Esophagus squamous epithelium (tissue), 5 donors: ENCODE measurements at places on chromosomes 2 and 18.

DNA sequence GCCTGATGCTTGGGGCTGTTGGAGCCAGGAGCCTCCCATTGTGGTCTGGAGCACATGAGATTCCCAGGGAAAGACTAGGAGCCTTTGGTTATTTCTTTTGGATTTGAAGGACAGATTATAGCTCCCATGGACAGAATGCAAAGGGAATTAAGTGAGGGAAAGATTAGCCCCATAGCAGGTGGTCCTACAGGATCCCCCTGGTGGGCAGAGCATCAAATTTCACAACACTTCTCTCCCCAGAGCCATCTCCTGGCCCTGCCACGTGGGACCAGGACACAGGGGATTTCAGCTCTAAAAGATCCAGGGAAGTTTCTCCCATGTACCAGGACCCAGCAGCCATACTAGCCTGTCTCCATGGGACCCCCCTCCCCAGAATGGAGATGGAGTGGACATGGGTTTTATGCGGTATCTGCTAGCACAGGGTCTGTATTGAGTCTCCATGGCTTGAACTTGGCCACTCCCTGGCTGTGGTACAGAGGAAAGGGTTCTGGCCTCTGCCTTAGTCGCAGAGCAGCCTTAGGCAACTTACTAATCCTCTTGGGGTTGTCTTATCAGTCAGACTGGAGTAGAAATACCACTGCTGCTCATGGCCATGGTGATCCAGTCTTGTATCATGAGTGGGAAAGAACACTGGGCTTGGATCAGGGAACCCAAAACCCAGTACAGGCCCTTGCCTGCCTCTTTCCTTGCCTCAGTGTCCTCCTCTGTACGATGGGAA lies 6.8 kb upstream of the PLB1 start:
- DNase-seq, result no peak

DNA sequence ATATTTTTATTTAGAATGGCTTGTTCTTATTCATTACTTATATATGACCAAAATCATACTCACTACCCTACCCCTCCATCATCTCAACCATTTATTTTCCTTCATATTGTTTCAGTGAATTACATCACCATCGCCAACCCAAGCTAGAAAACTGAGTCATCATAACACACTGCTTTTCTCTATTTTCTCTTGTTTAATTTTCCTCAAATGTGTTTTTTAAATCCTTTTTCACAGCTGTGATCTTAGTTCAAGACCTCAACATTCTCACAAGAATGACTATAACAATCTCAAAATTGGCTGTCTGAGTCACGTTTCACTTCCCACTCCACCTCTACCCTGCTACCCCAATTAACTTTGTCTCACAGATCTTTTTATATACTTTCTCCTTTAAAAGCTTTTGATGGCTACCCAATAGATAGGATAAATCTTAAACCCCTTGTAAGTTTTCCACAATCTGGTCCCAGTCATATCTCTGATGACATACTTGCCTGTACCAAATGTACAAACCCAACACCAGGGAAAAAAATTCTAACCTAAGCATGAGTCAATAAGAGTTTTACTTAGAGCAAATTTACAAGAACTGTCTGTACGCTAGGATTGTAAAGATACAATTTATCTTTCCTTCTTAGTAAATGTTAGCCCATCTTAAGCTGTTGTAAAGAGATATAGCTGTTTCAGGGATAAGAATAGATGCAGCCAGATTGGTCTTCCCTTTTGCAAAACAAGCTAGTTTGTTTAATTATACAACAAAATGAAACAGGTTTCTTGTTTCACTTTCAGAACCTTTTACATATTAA lies 635.1 kb upstream of the SLC39A10 start:
- DNase-seq, result no peak

- DNase-seq, result no peak
Observed at GRCh38 chr2:75007819-75008218, 49.4 kb downstream of the POLE4 start.

DNA sequence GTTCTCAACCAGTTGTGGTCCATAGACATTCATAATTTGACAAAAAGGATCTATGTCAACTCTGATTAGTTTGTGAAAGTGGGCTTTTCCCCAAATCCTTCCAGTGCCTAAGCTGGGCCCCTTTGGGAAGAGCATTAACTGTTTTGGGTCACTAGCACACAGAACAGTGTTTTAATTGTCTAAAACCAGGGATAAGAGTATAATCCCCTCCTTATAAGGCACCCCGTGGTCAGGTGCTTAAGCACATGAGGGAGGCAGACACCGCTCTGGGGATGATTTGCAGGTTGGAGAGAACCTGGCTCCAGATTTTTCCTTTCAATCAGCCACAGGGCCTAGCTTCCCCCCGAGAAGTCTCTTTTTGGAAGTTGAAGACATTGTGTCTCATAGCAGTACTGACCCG lies 53.6 kb upstream of the RFX8 start:
- DNase-seq, result no peak

DNA sequence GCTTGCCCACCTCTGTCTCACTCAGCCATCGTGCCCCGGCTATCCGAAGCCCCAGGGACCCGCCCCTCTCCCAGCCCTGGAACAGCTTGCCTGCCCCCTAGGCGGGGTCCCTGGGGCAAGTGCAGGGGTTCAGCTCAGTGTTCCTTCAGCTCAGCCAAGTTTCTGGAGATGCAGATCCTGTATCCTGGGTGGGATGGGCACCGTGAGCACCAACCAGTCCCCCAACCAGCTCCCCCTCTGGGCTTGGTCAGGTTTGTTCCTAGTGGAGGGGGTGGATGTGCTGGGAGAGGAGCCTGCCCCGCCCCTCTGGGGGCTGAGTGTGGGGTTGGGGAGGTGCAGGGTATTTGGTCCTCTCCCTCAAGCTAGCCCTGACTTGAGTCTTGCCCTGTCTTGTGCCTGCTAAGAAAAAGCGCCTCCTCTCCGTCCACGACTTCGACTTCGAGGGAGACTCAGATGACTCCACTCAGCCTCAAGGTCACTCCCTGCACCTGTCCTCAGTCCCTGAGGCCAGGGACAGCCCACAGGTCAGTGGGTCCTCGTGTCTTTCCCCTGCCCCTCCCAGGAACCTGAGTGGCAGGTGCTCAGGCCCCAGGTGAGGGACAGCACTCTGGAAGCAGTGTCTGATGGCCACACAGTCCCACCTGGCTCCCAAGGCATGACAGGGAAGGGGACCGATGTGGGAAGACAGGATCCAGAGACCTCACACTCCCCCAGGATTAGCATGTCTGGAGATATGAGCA lies 32.6 kb downstream of the MLPH start:
- DNase-seq, result no peak

DNA sequence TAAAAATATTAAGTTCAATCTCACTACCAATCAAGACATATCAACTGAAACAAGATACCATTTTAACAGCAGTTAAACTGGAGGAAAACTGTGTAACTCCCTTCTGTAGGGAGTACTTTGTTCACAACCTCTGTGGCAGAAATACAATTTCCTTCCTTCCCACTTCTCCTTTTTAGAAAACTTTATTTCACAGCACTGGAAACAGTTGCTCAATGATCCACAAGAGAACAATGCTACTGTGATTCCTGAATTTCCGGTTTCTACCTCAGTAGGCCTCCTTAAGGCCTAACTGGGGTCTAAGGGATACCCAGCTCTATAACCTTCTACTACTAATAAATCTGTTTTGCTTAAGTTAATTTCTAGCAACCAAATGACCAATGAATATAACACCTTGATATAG lies 14.1 kb downstream of the TLK1 start:
- no peak for DNase-seq

DNA sequence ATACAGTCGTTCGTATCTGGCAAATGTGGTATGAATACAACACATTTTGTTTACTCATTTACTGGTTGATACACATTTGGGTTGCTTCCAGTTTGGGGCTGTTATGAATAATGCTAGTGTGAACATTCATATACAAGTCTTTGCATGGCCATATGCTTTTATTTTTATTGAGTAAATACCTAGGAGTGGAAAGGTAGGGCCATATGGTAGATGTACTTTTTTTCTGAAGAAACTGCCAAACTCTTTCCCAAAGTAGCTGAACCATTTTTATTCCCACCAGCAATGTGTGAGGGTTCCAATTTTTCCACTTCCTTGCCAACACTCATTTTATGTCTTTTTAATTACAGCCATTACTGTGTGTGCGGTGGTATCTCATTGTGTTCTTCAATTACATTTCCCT lies 496.2 kb upstream of the NRXN1 start:
- no peak for DNase-seq

DNA sequence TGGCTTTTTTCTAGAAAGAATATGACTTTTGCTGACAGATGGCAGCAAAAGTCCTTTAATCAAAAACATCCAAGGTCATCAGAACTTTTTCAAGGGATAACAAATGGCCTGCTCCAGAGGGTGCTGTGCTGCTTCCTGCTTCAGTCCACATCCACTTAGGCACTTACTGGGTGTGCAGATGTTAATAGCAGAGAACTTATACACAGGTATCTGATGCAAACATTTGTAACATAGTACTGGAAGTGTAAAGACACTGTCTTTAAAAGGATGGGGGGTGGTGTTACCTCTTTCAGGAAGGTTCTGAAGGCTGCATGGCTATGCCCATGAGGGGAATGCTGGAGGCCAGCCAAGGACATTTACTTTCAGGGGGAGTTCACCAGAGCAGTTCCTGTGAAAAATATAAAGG lies 5.5 kb downstream of the HOXD8 start:
- no peak for DNase-seq

DNA sequence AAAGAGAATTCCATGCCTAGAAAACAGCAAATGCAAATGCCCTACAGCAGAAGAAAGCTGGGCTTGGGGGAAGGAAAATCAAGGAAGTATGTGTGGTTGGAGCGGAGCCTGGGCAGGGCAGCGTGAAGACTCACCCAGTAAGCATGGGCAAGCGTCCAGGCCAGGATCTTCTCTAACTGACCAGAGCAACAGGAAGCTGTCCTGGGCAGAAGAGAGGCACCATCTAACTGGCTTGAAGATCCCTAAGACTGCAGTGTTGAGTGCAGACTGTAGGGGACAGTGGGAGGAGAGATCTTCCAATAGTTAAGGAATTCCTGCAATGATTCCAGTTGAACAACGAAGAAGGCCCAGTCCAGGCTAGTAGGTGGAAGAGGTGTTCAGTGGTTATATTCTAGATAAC lies 57.9 kb downstream of the NXPH2 start:
- no peak for DNase-seq

GRCh38 chr2:70068119-70068518 lies 19.2 kb upstream of the PCBP1 start:
- no peak for DNase-seq

DNA sequence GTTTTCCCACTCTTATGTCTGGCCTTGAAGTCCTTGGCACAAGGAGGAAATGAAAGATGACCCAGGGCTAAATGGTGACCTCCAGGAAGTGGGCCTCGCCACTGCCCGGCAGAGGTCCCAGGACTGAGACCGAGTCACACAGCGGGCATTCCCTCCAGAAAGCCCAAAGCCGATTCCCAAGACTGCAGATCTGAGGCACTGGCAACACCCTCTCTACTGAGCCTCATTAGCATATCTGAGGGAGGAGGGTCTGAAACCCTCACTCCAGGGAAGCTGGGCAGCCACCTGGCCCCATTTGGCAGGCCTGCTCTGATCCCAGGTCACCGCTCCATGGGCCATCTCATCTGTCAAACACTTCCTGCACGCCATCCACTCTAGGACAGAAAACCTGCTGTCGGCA lies 29.1 kb downstream of the FAM178B start:
- DNase-seq, result no peak

GRCh38 chr18:10354241-10354811 lies 100.1 kb upstream of the APCDD1 start:
- no peak for DNase-seq

- no peak for DNase-seq
Observed at GRCh38 chr2:114218383-114218782, 224.1 kb upstream of the DPP10 start.

- DNase-seq, result no peak
Observed at GRCh38 chr2:108968619-108969018, 20.4 kb downstream of the EDAR start.

GRCh38 chr18:34643989-34644388 lies 66.1 kb upstream of the DTNA start:
- DNase-seq, result no peak

DNA sequence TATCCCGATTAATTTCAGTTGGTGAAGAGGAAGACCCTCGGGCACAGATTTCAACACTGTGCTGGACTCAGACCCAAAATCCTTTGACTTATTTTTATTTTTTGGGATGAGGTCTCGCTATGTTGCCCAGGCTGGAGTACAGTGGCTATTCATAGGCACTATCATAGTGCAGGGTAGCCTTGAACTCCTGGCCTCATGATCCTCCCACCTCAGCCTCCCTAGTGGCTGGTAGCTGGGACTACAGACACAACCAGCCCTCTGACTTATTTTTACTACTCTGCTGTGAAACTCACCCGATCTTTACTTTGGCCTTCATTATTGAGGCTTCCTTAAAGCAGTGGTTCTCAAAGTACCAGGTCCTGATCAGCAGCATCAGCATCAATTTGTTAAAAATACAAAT lies 18.2 kb upstream of the ADAM17 start:
- no peak for DNase-seq

GRCh38 chr2:101679037-101679726 lies 18.3 kb upstream of the MAP4K4 start:
- no peak for DNase-seq

- DNase-seq, result no peak
Observed at GRCh38 chr2:16691261-16691660, 25.6 kb upstream of the CYRIA start.

DNA sequence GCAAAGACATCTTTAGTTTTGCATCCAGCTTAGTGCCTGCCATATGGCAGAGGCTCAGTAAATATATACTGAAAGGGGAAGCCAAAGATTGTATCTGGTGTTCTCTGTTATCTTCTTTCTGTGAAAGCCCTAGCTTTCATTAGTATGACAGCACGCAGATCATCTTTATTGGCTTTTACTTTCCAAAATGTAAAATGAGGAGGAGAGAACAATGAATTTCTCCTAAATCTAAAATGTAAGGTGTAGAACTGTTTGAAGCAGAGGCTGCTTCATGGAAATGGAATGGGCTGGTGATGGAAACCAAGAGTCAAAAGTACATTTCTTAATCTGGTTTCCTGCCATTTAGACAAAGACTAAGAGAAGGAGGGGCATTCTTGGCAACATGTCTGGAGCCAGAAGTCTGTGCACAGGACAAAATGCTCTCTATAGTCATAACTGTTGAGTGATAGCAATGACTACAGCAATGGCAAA lies 1029.9 kb upstream of the PIK3C3 start:
- DNase-seq, result no peak

GRCh38 chr2:187198136-187198535 lies 249.9 kb downstream of the CALCRL start:
- DNase-seq, result no peak

DNA sequence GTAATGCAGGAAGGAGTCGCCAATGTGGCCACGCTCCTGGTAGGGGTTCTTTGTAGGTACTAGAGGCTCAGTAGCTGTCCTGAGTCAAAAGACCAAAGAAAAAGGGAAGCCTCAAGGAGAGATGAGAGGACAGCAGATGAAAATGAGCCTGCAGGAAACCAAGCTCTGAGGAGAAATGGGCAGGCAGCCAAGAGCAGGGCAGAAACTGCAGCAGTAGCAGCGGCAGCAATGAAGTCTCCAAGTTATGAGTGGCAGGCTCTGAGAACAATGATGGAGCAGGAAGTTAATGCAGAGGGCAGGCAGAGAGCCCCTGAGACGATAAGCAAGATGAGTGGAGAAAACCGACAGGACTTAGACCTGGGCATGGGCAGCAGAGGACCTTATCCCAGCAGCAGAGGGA lies 48.2 kb upstream of the TMEM200C start:
- DNase-seq, result no peak
